ENCODE measurements at places on chromosomes 4 and X.

- DNase-seq: no peak
Observed at GRCh38 chr4:8322794-8323704, 53.5 kb downstream of the HTRA3 start.

DNA sequence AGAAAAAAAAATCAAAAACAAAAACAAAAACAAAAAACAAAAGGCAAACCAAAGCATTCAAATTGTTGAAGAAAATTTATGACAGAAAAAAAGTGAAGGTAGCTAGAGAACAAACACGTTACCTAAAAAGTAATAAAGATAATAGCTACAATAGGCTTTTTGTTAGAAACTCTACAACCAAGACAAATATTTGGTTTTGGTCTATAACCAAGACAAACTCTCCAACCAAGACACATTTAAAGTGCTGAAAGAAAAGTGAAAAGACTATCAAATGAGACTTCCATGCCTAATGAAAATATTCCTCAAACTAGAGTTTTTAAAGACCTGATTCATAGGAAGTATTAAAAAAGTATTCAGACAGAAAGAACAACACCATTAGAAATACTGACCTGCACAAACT lies 391.9 kb upstream of the NDST4 start:
- DNase-seq: no peak

DNA sequence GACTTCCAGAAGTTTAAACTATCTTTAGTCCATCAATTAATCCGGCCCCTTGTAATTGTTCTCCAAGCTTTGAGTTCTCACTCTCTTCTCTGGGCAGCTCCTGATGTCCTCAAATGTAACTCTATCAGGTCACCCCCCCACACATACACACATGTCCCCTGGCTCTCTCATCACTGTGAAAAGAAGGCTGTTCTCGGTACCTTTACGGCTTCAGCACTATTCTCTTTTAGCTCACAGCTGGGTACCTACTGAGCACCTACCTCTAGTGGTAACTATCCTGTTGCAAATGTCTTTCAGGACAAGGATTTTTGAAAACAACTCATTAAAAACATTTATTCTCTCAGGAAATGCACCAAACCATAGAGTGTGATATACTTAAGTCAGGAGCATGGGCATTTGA lies 115.4 kb downstream of the IQCM start:
- DNase-seq: no peak

DNA sequence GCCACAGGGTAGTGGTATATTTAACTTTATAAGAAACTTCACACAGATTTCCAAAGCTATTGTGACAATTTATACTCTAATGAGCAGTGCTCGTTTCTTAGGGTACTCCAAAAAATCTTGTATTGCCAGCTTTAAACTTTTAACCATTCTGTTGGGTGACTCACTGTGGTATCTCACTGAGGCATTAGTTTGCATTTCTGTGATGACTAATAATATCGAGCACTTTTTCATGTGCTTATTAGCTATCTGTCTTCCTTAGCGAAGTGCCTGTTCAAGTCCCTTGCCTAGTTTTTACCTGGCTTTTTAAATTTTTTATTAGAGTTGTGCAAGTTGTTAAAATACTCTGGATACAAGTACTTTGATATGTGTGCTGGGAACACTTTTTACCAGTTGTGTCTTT lies 5.5 kb downstream of the PNMA3 start:
- DNase-seq: no peak

GRCh38 chr4:15938182-15938581 lies 358 bp downstream of the FGFBP1 start:
- no peak for DNase-seq

GRCh38 chrX:9519546-9520216 lies 54.8 kb downstream of the TBL1X start:
- no peak for DNase-seq

DNA sequence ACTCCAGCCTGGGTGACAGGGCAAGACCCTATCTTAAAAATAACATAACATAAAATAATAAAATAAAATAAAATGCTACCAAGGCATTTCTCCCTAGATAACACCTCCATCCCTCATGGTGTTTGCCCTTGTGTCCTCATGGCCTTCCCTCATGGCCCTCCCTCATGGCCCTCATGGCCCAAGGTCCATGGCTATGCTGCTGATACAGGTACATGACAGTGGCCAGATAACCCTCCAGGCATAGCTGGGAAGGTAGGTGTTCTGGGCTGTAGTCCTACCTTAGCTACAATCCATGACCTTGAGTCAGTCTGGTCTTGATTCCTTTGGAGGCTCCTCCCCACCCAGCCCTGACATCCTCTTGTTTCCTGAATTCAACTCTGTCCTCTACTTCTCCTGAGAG lies 75.2 kb downstream of the PJA1 start:
- no peak for DNase-seq

- no peak for DNase-seq
Observed at GRCh38 chrX:119391279-119391678, 7.9 kb upstream of the SLC25A43 start.

DNA sequence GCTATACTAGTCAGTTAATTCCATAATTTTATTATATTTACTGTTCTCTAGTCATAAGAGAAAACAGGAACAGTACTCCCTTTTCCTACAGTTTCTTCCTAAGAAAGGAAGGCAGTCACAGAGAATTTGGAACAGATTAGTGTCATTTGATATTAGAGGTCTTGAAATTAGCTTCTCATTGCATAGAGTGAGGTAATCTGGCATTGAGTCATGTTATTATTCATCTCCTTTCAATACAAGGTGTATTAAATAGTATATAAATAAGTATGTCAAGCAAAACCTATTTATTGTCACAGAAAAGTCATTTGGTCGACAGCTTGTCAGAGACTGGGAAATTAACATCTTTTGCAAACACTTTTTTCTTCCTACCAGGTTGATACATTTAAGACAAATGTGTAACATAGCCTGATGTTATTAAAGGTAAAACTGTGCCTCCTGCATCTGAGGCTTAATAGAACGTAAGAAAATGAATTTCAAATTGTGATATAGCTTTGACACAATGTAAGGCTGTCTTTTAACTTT lies 753.1 kb upstream of the FRG1 start:
- DNase-seq: no peak

DNA sequence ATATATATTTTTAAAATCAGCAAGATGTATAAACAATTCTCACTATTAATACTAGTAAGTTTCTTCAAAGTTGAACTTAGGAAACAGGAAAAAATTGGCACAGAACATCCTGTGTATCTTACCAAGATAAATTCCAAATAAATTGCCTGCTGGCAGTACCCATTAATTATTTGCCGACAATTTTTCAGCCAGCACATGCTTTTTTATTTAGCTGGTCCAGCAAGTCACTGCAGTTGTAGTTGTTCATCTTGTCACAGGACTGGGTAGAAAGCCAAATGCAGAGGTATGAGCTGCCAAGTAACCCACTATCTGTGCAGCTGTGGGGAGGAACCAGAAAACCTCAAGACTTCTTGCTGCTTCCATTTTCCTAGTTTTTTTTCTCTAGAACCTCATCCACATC lies 113.4 kb downstream of the PACRGL start:
- DNase-seq: no peak

DNA sequence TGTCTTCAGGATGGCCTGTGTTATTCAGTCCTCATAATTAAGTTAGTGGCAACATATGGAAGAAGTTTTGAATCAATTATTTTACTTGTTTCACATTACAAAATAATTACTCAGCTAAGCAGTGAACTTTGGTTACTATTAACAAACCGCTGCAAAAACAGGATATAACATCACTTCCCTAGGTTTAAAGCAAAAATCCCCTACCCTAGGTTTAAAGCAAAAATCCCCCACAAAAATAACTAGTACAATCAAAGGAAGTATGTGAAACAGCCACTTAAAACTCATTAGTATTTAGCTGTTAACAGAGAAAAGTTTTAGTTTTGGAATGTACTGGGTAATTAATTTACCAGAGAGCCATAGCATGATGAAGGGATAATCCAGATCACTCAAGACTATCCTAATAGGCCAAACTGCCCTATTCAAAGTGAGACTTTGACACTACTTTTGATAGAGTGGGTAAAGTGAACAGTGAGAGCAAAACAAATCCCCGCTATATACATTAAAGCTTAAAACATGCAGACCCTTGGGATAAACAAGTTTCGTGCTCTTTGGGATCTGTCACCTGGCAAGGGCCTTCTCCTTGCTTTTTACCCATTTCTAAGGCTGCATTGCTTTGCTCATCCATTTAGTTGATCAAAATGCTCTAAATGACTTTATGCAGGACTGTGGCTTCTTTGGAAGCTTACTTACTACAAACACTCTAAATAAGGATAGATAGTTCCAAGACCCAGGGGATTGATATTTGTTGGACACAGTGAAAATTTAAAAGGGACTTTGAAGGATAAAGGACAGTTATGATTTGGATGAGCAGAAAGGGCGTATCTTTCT lies 36.4 kb upstream of the GPR174 start:
- no peak for DNase-seq

DNA sequence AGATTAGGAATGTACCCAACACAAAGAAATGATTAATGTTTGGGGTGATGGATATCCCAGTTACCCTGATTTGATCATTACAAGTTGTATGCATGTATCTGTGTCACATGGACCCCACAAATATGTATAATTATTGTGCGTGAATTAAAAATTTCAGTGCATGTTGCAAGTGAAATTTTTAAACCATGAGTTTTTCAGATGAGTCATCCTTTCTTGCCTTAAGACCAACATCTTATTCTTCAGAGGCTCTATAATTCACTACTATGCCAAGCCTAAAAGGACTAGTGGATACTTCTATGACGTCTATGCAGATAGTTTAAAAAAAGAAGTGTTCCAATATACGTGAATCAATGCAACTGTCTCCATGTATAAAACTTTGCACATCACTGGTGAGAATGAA lies 113.0 kb upstream of the SH3RF1 start:
- no peak for DNase-seq

DNA sequence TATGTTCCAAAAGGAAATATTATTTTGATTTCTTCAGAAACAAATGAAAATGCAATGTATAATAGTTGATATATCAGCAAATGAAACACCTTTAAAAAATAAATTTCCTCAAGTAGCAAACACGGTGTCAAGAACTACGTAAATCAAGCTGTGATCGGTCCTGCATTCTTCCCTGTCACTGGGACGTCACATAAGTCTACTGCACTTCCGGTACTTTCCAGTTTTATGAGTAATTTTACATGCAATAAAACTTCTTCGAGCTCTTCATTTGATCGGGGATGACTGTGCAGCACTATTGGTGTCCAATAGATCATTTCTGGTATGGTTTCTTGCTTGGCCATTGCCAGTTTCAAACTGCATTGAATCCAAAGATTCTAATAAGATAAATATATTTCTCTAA lies 114.0 kb upstream of the VEGFC start:
- DNase-seq: no peak

DNA sequence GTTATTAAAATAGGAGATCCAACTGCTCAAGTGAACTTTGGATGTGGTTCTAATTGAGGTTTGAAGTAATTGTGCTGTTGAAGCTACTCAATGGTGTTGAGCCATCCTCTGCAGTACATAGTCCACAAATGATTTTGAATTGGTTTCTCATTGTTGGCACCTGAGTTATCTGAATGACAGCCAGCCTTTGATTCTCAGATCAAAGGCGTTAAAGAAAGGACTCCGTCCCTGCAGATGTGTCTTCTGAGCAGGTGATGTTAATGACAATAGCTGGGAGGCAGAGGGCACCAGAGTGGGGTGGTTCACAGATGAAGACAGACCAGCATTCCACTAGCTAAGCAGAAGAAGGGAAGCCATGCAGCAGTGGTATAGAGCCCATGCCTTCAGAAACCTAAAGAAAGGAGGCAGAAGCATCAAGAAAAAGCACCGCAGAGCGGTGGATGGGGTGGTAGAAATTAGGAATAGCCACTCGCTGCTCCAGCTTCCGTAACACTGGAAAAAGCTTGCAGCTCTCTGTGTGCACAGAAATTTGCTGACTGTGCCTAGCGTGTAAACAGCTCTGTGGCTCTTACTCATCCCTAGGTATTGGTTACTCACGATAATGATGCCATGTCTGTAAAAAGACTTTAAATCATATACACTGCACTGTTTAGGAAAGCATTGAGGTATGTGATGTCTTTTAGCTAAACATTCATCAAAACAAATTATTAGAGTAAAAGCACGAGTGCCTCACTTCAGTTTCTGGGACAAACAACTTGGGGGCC lies 79.2 kb upstream of the CLCN4 start:
- DNase-seq: no peak

- DNase-seq: no peak
Observed at GRCh38 chr4:136025540-136025939, 1506.8 kb downstream of the PCDH18 start.

DNA sequence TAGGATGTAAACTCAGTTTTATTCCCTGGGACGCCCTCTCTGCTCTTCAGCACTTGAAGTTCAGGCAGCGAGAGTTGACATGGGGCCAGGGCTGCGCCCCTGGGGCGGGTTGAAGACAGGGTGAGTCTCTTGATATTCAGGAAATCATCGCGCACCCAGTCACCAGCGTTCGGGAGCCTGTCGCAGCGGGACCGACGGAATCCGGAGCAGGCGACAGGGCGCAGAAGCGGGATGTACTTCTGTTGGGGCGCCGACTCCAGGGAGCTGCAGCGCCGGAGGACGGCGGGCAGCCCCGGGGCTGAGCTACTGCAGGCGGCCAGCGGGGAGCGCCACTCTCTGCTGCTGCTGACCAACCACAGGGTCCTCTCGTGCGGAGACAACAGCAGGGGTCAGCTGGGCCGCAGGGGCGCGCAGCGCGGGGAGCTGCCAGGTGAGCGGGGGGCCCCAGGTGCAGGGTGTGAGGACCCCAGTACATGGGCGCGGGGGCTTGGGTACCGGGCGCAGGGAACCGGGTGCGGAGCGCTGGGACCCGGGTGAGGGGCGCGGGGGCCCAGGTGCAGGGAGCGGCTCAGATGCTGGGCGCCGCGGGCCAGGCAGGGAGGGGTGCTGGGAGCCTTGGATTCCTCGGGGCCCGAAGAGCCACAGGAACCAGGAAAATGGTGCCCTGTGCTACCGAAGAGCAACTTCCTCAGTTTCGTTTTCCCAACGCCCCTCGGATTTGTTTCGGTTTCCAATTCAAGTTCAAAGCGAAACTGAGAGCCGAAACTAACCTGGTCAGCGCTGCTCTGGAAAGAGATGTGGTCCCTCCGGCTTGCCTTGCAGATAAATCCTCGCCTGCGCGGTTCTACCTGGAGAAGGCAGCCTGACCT lies at the start of gene HERC6:
Gene HERC6 (plus strand): TSS at position 162 of the 869 bp plus-strand sequence. CDS start 70 bp downstream, at position 232.
- peak; percentile 13 for DNase-seq

DNA sequence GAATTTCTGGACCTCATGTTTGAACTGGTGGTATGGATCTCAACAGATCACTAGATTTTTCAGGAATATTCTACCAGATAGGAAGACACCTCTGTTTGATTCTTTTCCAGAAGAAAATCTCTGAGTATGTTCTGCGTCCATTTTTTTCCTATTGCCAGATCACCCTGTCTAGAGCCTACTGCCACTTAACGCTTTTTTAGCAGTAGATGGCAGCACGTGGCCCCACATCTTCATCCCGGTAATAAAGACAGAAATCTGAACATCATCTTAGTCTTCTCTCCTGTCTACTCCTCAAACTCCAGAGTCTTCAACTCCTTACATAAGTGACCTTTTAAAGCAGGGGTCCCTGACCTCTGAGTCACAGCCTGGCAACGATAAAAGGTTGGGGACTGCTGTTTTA lies 184.7 kb downstream of the TMA16 start:
- DNase-seq: no peak
